NCI-H226 (cell line): ENCODE measurements at places on chromosomes 3 and 15.

GRCh38 chr15:43214169-43214568 lies 6.6 kb downstream of the EPB42 start:
- DNase-seq: no peak

GRCh38 chr15:69042531-69042930 lies 28.0 kb downstream of the NOX5 start:
- no peak for DNase-seq

GRCh38 chr3:182617500-182617899 lies 175.8 kb upstream of the ATP11B start:
- DNase-seq: no peak

DNA sequence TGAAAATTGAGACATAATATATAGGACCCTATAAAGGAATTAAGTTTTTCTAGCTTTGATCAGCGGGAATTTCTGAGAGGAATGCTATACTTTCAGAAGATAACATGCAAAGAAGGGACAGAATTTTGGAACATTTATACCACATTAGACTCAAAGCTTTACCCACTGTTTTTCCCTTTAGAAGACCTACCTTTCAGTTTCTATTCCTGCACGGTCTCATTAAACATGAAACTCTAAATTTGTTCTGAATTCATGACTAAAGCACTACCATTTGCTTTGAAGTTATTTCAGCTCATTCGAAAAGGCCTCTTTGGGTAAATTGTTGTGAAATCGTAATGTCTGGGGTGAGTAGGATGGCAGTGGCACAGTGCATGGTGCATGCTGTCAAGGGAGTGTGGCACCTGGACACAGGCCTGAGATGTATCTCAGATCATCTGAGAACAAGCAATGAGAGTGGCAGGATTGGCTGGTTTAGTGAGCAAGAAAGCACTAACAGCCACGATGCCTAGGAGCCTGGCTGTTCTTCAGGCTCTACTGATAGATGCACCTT lies 42.5 kb downstream of the CHCHD4 start:
- no peak for DNase-seq
